ENCODE measurements at places on chromosomes 7 and 10.

- no peak for DNase-seq
Observed at GRCh38 chr7:138154661-138155060, 78.4 kb downstream of the AKR1D1 start.

DNA sequence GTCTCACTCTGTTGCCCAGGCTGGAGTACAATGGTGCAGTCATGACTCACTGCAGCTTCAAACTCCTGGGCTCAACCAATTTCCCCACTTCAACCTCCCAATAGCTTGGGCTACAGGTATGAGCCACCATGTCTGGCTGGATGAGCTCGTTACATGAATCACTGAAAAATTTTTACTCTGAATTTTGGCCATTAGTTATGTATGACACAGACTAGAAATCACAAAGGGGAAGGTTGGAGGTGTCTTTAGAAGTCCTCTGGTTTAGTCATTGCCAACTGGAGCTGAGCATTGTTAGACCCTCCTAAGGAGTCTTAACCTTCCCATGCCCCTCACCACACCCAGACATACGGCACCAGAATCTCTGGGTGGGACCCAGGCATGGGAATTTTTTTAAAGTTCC, 34.7 kb downstream of the SVIL start:
- no peak for DNase-seq

DNA sequence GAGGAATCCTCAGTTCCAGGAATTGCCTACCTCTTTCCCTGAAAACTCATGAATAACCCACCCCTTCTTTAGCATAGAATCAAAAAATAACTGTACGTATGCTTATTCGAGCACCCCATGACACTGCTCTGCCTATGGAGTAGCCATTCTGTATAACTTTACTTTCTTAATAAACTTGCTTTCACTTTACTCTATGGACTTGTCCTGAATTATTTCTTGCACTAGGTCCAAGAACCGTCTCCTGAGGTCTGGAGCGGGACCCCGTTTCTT, 11.1 kb downstream of the CCL24 start:
- DNase-seq = no peak

DNA sequence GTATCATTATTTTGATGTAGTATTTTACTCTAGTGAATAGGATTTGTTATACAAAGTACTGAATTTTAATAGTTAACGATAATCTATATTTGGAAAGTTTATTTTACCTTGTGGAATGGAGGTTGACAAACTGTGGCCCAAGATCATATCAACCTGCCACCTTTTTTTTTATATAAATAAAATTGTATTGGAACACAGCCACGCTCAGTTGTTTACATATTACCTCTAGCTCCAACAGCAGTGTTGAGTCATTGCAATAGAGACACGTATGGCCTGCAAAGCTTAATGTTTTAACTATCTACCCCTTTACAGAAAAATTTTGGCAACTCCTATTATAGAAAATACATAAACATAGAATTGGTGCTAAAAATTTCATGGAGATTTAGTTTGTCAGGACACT, 239.3 kb downstream of the THSD7A start:
- no peak for DNase-seq

DNA sequence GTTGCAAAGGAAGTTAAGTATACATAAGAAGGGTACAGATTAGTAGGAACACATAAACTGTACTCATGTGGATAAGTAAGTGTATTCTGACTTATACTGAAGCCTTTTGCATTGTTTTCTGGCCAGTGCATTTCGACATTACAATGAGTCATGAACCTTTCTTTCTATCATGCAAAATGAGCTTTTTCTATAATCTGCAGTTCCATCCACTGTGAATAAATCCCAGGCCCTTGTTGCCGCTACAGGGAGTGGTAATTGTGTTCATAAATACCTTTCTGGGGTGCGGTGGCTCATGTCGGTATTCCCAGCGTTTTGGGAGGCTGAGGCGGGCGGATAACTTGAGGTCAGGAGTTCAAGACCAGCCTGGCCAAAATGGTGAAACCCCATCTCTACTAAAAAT, 858.3 kb downstream of the GRM8 start:
- no peak for DNase-seq

DNA sequence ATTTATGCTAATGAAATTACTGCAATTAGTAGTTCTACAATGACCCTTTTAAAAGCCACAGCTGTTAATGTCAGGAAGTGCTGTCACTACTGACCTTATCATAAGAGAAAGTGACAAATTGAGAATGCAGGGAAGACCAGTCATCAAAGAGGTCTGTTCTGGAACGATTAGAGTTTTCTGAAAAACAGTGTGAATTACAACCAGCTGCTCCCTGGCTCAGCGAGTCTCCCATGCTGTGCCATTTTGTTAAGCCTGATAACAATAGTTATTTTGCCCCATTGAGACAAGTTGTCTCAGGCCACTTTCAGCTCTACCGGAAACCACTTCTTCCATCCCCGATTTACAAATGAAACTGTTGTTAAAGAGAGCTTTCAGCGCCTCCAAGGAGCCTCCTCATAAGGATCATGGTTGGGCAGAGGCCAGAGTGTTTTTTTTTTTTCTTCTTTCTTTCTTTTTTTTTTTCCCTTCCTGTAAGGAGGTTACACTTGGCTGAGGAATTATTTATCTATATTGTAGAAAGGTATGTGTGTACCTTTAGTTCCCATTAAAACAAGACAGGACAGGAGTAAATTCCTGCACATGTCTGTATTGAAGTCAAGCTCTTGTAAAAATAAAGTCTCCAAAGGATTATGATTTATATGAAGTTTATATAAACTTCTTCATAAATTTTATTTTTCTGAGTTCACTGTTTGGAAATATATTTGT, 173.6 kb downstream of the CDCA7L start:
- no peak for DNase-seq

DNA sequence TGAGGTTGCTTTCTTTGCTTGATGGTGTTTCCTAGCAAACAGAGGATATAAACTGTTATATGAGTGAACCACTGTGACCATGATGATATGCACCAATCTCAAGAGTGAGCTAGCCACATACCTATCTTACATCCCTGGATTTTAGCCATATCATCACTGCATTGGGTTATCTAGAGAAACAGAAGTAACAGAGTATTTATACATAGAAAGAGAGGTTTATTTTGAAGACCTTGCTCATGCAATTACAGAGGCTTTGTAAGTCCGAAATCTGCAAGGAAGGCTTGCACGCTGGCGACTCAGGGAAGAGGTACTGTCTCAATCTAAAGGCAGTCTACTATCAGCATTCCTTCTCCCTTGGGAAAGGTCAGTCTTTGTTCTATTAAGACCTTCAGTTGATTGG, 11.8 kb upstream of the PON2 start:
- DNase-seq = no peak

- DNase-seq = no peak
Observed at GRCh38 chr10:121154846-121155245, 303.7 kb downstream of the WDR11 start.

GRCh38 chr7:140604076-140604475, 36.5 kb downstream of the DENND2A start:
- no peak for DNase-seq

DNA sequence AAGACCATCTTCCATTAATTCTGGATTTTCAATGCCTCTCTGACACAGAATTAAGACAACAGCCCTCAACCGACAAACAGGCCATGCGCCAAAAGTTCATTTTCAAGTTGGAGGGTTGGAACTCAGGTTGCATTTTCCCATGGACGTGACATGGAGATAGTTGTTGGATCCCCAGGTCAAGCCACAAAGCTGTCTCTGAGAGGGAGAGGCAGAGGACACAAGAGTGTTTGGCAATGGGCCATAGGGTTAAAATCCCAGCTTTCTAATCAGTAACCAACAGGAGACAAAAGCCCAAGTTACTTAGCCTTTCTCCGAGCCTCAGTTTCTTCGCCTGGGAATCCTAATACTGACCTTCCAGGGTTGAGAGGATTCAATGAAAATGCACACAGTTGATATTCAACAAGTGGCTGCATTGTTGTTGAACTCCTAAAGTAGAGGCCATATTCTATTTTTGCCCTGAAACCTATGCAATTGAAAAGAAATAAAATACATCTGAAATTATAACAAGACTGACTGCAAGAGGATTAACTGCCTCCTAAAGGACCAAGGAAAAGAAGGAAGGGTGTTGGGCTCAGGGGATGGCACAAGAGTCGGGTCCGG, 44.3 kb downstream of the SORBS1 start:
- no peak for DNase-seq

GRCh38 chr10:101140084-101140949, 9.2 kb downstream of the TLX1 start:
- no peak for DNase-seq

DNA sequence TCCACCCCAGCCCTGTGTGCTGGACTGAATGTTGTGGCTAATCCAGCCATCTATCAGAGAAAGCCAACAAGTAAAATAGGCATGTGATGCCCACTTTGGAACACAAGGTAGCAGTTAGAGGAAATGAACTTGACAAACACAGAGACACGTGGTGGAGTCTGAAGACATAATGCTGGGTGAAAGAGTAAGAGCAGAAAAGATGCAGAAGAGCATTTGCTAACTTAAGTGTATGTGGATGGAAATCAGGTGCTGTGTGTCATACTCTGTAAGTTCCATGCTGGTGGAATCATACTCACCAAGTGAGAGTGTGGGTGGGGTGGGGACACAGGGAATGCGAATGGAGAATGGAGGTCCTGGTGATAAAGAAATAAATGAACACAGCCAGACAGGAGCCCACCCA, 22.8 kb downstream of the WDFY4 start:
- DNase-seq = no peak

DNA sequence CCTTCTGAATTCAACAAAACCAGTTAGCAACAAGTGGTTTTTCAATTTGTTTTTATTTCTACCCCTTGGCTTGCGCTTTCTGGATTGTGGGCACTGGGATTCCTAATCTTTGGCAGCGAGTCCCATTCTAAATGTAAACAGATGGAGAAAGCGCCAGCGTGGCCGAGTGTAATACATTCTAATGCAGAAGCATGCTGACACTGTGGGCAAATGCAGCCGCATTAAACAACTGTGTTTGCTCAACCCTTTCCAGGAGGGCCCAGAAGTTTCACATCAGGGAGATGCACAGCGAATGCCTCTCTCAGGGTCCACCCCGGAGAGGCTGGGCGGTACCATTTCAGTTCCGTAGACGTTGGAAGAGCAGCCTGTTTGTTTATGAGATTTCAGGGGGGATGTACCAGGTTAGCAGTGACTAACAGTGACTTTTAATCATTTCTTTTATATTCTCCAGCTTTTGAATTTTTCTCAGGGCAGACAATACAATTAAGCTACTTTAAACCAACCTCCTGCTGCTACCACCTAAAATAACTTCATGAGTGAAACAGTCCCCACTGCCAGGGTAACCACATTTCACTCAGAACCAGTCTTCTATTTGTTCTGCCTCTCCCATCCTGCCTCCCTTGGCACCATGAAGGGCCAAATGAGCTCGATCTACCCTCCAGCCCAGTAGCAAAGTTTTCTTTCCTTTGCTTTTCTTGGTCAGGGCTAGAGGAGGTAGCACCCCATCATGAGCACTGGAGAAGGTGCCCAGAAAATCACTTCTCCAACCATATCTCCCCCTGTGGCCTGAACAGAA, 164.2 kb upstream of the ITGB1 start:
- no peak for DNase-seq

GRCh38 chr7:7861211-7861633, 107.4 kb upstream of the GLCCI1 start:
- no peak for DNase-seq

- DNase-seq = no peak
Observed at GRCh38 chr10:131657318-131657984, 243.4 kb upstream of the PPP2R2D start.

GRCh38 chr7:65338346-65338745, 35.3 kb upstream of the ZNF92 start:
- DNase-seq = peak; percentile 45

DNA sequence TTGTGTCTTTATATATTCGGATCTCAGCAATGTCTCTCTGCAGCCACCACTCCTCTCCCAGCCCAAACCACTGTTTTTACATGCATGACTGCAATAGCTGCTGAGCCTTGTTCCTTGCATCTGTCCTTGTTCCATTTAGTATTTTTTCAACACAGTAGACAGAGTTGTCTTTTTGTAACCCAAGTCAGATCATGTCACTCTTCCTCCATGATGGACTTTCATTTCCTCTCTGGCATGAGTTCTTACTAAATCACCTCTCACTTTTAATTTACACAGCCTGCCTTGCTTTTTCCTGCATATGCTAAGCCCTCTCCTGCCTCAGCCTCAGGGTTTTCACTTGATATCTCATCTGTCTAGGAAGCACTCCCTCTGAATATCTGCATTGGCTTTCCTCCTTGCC, 353.2 kb downstream of the HGF start:
- DNase-seq = no peak

DNA sequence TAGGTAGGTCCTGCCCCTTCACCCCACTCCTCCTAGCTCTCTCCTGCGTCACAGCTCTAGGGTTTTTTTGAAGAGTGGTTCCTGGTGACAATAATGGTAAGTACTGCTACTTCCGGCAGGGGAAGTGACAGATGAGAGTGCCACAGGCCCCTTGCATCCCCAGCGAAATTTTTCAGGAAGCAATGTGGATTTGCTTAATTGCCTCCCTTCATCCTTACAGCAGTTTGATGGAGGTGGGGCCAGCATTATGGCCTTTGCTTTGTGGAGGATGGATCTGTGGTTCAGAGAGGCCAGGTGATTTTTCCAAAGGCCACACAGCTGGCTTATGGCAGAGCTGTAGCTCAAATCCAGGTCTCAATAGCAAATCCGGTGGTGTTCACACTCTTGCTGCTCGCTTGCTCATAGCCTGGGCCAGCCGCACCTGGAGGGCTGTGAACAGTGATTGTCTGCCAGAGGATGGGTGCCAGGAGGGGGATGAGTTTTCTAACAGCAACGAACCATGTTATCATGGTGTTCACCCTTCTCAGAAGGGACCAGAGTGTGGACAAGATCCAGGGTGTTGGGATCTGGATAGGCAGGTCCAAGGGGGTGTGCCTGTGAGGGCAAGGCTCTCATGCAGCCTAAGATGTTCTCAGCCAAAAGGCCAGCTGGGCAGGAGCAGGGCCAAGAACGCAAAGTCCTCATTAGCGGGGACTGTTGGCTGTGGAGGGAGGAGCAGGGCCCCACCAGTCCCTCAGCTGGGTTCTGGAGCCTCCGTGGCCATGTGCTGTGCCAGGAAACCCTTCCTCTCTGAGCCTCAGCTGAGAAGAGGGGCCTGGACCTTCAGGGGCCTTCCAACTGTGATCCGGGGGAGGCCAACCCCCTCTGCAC, 89.0 kb downstream of the EMX2 start:
- no peak for DNase-seq

- no peak for DNase-seq
Observed at GRCh38 chr10:133212853-133213494, 17.0 kb upstream of the UTF1 start.
